AG04450 (cell line): ENCODE measurements at places on chromosomes 1 and 21. TPM values are rescaled to one million over a fixed set of nuclear protein-coding genes. Genes with fewer than 3 reads are reported as not detected.

DNA sequence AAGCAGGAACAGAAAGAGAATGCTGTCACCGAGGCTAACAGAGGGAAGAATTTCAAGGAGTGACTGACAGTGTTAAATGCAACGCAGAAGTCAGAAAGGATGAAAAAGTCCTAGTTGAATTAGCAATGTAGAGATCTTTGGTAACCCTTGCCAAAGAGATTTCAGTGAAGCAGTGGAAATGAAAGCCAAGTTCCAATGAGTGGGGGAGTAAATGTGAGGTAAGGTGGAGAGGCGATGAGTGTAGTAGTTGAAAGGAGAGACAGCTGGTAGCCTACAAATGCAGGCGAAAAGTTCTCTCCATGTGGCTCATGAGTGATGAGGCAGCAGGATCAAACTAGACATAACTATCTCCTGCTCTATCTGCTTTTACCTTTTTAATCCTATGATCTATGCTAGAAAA lies 74.6 kb upstream of the IPO9 start:
- DNase-seq = no peak

Gene TNFRSF4
- polyA plus RNA-seq = 0.07 and 0.24 TPM in 2 replicates

DNA sequence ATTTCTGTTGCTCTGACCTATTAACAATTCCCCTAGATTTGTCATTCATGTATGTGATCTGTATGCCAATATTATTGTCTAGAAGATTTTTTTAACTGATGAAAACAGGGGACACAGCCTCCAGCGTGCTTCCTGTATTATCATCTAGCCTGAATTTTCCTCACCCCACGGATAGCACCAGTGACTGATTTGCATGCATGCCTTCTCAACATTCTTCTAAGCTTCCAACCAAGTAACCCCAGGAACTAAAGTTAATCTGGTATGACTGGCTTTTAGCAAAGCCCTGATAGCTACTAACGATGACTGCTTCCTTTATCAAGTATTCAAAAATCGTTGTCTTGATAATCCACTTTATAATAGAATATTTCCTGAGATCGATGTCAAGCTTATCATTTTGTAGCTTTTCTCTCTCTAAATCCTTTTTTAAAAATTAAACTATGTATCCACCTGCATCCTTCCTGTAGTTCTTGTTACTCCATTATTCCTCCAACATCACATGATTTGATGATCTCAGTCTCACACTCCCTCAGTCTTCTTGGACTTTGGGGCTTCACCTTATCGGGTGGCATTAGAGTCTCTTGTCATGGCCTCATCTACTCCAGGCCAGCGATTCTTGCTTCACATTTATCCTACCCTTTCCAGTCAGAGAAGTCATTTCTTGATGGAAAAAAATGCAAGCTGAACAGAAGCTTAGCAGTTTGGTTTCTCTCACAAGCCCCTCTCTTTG lies 19.0 kb downstream of the BCAR3 start:
- no peak for DNase-seq

DNA sequence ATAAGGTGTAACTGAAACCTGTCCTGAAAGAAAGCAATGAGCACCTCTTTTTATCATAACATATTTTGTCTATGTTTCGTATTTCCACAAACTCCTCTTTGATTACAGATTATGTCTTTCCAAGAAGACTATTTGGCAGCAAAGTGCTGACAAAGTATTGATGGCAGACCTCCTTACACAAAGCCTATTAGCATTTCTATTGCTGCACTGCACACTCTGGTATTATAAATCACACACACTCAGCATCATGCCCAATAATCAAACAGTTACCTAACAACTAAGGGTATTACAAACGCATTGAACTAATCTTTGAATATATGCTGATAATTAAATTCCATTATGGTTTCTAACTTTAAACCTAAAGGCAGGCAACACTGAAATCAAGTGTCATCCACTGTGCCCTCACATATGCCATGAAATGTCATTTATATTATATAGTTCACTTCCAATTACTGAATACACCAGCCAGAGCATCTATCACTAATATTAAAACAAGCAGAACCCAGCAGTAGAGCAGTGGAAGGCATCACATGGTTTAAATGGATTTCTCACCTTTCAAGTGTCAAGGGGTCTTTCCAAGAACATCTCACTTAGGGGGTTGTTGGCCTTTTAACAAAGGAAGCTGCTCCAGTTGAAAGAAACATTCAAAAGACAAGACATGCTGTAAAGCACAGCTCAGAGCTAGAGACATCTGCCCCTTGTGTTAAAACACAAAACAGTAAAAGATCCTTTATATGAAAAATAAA lies 239.1 kb downstream of the RERE start:
- DNase-seq = no peak

DNA sequence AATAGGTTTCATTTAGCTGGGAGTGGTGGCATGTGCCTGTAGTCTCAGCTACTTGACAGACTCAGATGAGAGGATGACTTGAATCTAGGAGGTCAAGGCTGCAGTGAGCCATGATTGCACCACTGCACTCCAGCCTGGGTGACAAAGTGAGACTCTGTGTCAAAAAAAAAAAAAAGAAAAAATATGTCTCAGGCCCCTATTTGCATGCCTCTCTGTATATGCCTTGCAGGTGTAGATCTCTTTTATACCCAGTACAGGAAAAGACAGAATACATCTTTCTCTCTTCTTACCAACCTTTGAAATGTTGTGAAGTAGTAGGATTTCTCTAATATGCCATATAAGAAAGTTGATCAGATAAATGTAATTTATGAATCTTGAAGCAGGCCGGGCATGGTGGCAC lies 6.4 kb downstream of the CNR2 start:
- DNase-seq = no peak

- no peak for DNase-seq
Observed at GRCh38 chr1:210516092-210516656, 187.5 kb downstream of the HHAT start.

DNA sequence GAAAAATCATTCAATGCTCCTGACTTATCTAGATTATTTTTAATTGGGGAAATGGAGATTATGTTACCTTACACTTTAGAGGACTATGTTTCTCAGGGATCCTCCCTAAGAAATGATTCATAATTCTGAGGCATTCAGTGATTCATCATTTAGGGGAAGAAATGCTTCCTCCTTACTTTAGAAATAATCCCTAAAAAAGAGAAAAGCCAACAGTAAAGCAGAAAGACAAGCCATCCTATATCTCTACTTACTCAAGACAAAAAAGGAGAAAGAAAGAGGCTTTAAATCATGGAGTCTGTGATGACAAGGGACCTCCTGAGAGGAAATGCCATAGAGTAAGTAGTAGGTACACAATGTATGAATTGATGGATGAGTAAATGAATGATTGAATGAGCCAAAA lies 137.0 kb downstream of the BRINP2 start:
- no peak for DNase-seq

GRCh38 chr21:46297338-46298271 lies 11.5 kb downstream of the YBEY start:
- no peak for DNase-seq

Gene RIMS3
- 0.33 and 0.36 TPM in 2 replicates for polyA plus RNA-seq

DNA sequence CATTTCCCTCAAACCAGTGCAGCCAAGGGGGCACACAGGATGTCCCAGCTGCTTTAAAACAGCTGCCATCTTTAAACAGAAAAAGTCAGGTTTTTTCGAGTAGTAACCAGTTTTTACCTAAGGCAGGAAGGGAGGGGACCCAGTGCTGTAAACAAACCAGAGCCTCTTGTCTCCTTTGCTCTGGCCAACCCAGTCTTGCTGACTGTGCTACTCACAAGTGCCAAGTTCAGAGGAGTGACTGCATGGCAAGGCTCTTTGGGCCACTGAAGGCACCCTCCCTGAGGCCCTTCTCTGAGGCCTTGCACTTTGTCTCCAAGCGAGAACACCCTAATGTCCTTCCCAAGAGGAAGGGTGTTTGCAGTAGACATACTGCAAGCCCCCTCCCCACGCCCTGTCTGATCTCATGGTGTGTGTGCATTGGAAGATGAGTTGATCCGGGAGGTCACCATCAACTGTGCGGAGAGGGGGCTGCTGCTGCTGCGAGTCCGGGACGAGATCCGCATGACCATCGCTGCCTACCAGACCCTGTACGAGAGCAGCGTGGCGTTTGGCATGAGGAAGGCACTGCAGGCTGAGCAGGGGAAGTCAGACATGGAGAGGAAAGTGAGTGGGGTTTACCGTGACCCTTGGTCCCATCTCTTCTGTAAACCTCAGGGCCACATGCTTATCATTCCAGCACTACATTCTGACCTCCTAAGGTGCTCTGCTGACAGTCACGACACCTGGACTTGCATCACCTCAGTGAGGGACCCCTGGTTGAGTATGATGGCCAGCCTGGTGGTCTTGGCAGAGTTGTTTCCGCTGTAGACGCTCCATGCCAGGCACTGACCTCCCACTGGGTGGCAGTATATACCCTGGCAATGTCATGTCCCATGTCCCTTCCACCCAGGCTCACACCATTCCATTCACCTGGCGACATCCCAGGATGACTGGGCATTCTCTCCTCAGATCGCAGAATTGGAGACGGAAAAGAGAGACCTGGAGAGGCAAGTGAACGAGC lies 4.7 kb downstream of the DNALI1 start:
- no peak for DNase-seq

GRCh38 chr1:159753386-159753785 lies 27.4 kb upstream of the DUSP23 start:
- DNase-seq = no peak

Gene KCNK2
- 19.7 and 22.8 TPM in 2 replicates for polyA plus RNA-seq

- DNase-seq = peak; percentile 53
Observed at GRCh38 chr21:29481641-29482040, 182.9 kb downstream of the BACH1 start.

DNA sequence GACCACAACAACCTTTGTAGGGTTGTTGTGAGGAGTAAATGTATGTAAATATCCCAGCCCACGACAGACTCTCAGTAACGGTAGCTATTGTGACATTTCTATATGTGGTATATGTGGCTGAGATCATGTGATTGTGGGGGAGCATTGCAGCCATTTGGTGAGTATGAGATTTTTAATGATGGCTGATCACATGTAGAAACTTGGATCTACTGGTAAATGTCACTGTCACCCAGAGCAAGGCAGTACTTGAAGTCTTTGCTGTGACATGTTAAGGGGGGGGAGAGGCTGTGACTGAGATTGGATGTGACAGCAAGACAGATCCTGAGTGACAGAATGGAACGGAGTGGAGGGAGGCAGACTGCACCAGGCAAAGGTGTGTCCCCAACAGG lies 23.9 kb upstream of the MEF2D start:
- DNase-seq = no peak

- DNase-seq = no peak
Observed at GRCh38 chr1:3032371-3033039, 11.2 kb downstream of the ACTRT2 start.

GRCh38 chr1:18118078-18118477 lies 10.5 kb downstream of the IGSF21 start:
- no peak for DNase-seq

Gene ST6GALNAC5
- polyA plus RNA-seq = 1.4 and 1.6 TPM in 2 replicates
